ENCODE measurements at places on chromosomes 3 and 15.

GRCh38 chr3:46375218-46375617 lies 4.5 kb downstream of the CCR5 start:
- no peak for DNase-seq

GRCh38 chr3:72412340-72412956 lies 435.8 kb downstream of the SHQ1 start:
- DNase-seq, result no peak

- DNase-seq, result no peak
These were observed 459.7 kb upstream of the EPHA6 start for GRCh38 chr3:96354742-96355141.

DNA sequence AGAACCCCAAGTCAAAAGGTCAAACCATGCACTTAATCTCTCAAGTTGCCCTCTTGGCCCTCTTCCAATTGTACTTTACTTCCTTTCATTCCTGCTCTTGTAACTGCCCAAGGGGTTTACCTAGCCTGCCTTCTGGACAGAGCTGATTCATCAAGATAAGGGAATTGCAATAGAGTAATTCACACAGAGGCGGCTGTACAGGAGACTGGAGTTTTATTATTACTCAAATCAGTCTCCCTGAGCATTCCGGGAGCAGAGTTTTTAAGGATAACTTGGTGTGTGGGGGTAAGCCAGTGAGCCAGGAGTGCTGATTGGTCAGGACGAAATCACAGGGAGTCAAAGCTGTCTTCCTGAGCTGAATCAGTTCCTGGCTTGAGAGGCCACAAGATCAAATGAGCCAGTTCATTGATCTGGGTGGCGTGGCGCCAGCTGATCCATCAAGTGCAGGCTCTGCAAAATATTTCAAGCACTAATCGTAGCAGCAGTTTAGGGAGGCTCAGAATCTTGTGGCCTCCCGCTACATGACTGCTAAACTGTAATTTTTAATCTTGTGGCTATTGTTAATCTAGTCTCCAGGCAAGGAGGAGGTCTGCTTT lies 590.0 kb downstream of the EPHA3 start:
- DNase-seq, result no peak

DNA sequence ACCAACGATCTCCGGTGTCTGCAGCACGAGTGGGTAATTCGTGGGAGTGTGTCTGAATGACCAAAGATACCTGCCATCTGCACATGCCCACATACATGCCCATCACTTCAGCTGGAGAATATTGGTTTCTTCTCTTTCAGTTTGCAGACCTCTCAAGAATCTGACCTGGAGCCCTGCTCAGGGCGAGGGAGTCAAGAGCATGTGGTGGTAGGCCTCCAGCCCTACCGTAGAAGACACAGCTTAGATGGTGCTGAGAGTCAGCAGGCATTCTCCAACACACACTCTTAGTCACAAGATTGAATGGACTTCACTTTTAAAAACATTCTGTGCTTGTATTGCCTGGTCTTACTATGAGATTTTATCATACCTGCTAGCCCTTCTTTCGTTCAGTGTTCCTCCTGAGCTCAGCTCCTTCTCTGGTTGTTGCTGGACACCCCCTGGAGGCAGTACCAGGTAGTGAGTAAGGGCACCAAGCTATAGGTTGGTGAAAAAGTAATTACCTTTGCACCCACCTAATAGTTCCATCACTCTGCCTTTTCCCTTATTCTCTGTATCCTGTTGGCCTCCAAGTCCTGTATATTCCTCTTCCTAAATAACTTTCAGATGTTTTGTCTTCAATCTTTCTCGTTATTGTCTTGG lies 252.0 kb downstream of the CACNA2D3 start:
- no peak for DNase-seq

GRCh38 chr3:44509393-44509921 lies 32.0 kb upstream of the ZNF445 start:
- DNase-seq, result no peak

- DNase-seq, result no peak
These were observed 84.6 kb upstream of the CDV3 start for GRCh38 chr3:133488785-133489367.

DNA sequence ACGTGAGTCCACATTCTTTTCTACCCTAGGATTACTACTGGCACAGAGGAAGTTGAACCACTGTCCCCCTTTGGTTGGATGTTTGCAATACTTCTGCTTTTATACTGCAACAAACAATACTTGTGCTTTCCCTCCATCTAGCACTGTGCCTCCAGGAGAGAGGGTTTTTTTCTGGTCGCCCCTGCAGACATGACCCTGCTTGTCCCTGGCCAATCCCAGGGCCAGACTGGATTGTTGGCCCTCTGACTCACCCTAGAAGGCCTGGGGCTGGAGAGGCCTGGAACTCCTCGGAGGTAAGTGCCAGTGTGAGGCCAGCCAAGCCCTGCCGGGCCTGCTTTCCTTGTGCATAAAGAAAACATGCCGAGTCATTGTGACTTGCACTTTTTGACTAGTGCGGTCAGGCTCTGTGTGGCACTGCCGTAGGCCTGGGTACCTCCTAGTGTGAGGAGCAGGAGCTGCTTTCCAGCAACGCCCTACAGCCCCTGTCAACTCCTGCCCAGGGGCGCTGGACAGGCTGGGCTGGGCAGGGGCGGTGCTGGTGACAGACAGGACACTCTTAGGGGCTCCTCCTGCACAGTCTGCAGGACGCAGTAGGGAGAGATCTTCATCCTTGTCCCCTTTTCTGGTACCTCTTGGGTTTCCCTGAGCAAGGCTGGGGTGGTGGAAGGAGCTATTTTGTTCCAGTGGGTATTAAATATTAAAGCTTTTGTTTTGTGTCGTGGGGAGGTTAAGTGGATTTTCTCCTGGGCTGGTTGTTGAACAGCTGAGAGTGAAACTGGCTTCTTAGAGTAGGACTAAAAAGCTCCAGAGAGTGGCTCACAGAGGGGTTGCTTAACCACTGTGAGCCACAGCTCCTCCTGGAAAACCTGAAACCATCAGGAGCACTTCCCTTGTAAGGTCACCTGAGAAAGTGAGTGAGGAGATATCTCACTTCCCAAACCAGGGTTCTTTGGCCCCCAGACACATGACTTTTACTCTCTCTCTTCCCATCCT lies 14.4 kb upstream of the TKT start:
- DNase-seq, result no peak

- DNase-seq, result no peak
These were observed 396.7 kb upstream of the RGMA start for GRCh38 chr15:93485438-93486327.

GRCh38 chr3:25246913-25247312 lies 181.2 kb upstream of the RARB start:
- DNase-seq, result no peak

GRCh38 chr3:27905625-27906024 lies 183.5 kb upstream of the EOMES start:
- no peak for DNase-seq

- no peak for DNase-seq
These were observed 121.9 kb upstream of the TMC3 start for GRCh38 chr15:81495780-81496467.

DNA sequence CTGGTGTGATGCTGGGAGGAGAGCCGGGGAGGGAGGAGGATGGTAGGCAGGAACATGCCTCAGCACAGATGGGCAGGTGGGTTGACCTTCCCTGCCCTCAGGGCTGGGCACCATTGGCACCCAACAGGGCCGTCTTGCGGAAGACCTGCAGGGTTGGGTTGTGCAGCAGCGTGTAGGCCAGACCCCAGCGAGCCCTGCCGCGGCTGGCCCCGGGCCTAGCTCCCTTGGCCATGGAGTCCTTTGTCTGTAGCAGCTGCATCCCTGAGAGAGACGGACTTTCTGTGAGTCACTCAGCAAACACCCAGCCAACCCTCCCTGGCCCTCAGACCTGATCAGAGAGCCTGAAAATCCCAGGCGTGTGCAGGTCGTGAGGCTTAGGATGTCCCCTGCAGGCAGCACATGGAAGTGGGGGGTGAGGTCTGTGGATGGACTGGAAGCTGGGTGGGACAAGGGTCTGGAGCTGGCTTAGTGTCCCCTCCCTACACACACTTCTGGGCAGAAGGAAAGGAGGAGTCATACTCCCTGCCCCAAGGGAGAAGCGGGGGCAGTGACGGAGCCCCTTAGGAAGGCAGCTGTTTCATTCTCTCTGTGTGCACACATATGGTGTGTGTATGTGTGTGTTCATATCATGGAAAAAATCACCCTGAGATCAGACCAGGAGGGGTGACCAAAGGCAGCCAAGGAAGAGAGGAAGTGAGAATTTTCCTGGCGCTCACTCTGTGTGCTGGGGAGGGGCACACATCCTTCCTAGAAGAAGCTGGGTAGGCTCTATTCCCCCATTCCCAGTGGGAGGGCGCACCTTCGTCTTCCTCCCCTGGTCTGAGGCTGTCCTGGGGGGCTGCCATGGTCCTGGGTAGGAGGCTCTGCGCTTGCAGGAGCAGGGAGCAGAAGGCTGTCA lies 6.7 kb downstream of the ISLR start:
- DNase-seq, result no peak

DNA sequence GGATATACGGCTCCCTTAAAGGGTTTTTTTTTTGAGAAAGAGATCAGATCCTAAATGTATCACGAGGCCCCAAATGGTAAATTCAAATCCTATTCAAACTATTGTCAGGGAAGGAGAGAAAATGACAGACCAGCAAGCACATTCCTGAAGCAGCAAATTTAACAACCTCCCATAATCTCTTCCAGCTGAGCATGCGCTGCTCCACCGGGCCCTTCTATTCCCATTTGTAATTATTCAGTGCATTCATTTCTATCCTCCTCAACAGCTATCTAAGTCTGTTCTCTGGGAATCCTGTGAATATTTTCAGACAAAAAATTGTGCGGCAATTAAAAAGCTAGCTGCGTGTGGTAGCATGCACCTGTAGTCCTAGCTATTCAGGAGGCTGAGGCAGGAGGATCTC lies 43.2 kb downstream of the MAGI1 start:
- DNase-seq, result no peak

DNA sequence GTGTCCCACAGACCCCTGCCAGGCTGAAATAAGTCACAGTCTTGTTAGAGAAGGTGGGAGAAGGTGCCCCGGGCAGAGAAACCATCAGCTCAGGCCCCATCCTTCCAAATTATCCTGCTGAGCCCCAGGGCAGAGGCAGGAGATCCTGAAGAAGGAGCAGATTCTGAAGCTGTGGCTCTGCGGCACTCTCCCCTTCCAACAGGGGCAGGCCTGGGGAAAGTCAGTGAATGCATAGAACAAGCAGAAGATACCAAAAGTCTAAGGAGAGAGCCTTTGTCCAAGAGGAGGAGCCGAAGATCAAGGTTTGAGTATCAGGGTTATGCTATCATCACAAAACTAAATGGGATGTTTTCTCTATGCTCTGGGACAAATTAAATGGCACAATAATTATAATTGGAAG lies 249.3 kb downstream of the XXYLT1 start:
- DNase-seq, result no peak

GRCh38 chr15:23437673-23438072 lies 9.4 kb downstream of the GOLGA6L2 start:
- no peak for DNase-seq
